ENCODE measurements at places on chromosomes 16 and 17. TPM values are rescaled to one million over a fixed set of nuclear protein-coding genes. Genes with fewer than 3 reads are reported as not detected.

GINS2 gene
- 0.33 TPM for total RNA-seq

NPIPA3 gene
- 0.62 TPM for total RNA-seq

TMEM235 gene
- total RNA-seq = not detected

KRT28 gene
- not detected for total RNA-seq

NACA2 gene
- not detected for total RNA-seq

GPR142 gene
- not detected for total RNA-seq

- no peak for DNase-seq
Observed at GRCh38 chr17:31328160-31328535, 6.7 kb upstream of the EVI2A start.

DNA sequence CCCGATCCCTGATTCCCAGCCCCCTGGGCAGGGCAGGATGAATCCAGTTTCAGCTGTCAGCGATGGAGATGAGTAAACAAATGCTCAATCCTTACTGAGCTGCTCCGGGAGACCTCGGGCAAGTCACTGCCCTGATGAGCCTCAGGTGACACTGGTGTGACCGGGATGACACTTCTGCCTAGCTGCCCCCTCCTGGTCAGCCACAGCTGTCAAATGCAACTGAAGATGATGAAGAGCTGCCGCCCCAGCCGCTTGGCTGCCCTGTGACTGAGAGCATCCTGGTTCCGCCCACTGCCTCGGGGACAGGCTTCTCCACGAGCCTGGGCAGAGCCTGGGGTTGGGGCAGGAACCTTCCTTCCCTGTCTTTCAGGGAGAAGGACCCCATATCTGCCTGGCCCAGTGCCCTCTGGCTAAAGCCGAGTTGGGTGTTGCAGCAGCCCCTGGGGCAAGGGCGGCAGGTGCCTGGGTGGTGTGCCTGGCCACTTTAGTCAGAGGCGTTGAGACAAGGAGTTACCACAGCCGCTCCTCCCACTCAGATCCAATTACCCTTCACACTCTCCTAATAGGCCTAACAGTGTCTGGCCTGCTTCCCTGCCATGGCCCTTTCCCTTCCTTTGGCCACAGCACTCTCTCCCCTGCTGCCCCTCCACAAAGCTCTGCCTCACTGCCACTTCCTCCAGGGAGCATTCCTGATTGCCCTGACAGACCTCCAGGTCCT lies 5.5 kb downstream of the CCL17 start:
- no peak for DNase-seq

DNA sequence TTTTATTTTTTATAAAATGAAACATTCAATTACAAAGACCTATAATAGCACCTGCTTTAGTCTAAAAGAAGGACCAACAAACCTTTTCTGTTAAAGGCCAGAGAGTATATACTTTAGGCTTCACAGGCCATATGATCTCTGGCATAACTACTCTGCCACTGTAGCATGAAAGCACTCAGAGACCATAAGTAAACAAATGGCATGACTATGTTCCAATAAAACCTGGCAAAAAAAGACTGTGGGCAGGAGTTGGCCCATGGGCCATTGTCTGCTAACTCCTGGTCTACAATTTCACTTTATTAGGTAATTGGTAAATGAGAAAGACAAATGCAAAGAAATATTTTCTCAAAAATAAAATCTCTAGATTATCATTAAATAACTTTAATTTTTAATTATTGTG lies 14.9 kb downstream of the CEP112 start:
- no peak for DNase-seq

GRCh38 chr17:43655693-43656255 lies 5.9 kb downstream of the MEOX1 start:
- no peak for DNase-seq

- DNase-seq = no peak
Observed at GRCh38 chr17:82007228-82007494, 15.5 kb downstream of the CENPX start.

DNA sequence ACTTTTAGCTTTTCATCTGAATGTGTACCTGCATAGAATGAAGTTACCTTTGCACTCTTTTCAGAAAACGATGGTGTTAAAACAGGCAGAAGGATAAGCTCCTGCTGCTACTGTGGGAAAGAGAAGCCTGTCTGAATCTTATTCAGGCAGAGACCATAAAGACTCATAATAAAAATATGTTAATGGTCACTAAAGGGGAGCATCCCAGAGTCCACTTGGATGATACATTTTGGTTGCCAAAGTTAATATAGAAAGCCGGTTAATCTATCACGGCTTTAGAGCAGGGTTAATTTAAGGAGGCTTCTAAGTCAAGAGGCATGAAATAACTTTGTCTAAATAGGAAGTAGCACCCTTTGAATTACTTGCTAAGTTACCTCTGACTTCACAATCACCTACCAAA lies 2.9 kb downstream of the MARCHF10 start:
- DNase-seq = no peak

DNA sequence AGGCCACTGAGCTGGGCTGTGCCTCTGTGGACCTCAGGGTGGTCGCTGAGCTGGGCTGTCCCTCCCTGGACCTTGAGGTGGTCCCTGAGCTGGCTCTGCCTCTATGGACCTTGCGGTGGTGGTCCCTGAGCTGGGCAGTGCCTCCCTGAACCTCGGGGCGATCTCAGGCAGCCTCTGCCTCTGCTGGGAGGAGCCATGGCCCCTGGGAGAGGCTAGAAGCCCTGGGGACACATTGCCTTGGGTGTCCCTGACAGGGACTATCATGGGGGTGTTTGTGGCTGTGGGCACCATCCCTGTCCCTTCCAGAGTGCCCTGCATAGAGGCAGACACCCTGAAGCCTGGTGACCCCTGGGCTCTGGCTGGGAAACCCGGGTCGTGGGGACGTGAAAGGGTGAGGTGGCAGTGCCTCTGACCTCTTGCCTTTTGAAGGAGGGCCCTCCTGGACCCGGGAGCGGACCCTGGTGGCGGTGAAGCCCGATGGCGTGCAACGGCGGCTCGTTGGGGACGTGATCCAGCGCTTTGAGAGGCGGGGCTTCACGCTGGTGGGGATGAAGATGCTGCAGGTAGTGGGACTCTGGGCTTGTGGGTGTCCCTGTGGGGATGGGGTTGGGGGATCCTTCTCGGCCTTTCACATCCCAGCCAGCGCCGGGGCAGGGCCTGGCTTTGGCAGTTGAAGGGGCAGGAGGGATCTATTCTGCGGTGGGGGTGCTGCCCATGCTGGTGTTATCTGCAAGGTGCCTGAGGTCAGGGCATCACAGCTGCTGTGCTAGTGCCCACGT lies 1.8 kb downstream of the NME4 start:
- peak; percentile 62 for DNase-seq

DNA sequence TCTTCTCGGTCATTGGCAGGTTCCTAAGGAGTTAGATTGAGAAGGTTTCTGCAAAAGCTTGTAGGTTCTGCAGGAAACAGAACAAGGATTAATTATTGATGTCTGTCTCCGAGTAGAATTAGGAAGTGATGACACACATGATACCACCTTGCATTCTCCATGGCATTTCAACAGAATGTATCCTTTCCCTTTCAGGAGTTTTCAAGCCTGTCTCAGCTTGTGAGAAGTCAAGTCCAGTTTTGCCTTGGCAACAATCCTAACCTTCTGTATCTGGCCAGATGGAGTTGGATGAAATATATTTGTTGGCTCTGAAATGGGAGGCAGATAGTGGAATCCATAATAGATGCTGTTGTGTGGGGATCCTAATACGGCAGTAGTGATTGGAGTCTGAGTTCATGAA lies 235.5 kb downstream of the SHISA9 start:
- DNase-seq = no peak

GRCh38 chr17:36975922-36976515 lies 27.3 kb downstream of the AATF start:
- DNase-seq = no peak

GRCh38 chr17:61237275-61237674 lies 162.4 kb upstream of the TBX2 start:
- no peak for DNase-seq

DNA sequence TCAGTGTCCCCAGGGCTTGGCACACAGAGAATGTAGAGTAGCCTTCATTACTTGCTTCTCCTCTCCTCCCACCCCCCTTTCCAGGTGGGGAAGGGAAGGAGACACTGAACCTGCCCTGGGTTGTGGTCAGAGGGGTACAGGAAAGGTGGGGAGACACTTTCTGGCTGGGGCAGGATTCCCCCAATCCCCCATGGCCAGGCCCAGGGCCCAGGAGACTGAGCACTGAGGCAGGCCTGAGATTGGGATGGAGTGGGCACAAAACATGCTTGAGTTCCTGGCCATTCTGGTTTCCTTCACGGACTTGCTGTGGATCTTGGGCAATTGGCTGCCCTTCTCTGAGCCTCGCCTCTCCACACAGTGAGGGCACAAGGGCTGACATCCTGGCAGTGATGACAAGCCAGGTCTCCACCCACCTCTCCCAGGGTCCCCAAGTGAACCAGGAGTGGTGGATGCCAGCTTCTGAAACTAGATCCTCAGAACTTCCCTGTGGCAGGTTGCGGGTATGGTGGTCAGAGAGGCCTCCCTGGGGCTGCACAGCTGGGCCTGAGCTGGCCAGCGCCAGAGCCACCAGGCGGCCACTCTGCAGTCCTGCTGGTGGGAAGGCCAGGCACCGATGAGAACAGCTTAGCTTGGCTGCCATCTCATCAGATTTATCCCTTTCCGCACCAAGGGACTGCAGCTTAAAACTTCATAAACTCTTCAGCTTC lies 9.3 kb downstream of the ZNF629 start:
- DNase-seq = no peak

GRCh38 chr17:4573669-4574068 lies 10.7 kb upstream of the SMTNL2 start:
- DNase-seq = peak; percentile 41

DNA sequence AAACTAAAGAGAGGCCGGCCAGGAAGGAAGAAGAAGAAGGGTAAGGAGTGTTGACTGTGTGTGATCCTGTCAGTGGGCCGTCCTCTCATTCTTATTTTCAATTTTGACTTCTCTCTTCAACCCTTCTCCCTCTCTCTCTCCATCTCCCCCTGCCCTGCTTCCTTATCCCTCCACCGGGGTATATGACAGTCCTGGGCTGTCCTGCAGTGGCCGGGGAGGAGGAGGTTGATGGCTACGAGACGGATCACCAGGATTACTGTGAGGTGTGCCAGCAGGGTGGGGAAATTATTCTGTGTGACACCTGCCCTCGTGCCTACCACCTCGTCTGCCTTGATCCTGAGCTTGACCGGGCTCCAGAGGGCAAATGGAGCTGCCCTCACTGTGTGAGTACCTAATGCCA lies 5.6 kb downstream of the CHD3 start:
- no peak for DNase-seq

DNA sequence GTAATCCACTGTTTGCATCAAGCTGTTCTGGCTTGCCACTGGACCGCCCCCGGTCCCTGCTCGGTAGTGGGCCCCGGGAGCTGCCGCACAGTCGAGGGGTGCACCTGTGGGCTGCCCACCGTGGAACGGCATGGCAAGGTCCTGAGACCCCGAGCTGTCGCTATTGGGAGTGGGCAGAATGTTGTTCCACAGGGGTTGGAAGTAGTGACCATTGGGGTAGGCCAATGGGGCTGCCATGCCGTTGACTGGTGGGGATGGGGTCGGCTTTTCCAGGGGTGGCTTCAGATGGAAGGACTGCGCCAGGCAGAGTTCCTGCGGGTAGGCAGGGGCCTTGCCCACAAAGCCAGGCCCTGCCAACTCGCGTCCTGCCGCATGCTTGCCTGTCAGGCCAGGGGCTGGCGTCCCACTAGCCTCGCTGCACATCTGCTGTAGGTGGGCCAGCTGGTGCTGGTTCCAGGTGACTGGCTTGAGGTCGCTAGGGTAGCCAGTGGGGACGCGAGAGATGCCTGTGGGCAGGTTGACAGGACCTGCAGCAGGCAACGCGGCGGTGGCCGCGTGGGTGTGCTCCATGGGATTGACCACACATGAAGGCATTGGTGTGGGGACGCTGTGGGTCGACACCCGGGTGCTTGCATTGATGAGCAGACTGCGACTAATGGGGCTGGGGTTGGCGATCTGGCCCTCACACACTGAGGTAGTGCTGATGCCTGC lies 14.8 kb downstream of the TRAF4 start:
- DNase-seq = no peak

DNA sequence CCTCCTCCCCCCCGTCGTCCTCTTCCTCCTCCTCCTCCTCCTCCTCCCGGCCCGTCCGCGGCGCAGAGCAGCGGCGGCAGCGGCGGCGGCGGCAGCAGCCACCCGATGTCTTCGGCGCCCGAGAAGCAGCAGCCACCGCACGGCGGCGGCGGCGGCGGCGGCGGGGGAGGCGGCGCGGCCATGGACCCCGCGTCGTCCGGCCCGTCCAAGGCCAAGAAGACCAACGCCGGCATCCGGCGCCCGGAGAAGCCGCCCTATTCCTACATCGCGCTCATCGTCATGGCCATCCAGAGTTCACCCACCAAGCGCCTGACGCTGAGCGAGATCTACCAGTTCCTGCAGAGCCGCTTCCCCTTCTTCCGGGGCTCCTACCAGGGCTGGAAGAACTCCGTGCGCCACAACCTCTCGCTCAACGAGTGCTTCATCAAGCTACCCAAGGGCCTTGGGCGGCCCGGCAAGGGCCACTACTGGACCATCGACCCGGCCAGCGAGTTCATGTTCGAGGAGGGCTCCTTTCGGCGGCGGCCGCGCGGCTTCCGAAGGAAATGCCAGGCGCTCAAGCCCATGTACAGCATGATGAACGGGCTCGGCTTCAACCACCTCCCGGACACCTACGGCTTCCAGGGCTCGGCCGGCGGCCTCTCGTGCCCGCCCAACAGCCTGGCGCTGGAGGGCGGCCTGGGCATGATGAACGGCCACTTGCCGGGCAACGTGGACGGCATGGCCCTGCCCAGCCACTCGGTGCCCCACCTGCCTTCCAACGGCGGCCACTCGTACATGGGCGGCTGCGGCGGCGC lies at the start of gene FOXF1:
Gene FOXF1 (plus strand): TSS at position 63 of the 797 bp plus-strand sequence. CDS start 43 bp downstream, at position 106.
- no peak for DNase-seq

- peak; percentile 49 for DNase-seq
Observed at GRCh38 chr17:1961189-1961588, 63.9 kb downstream of the RTN4RL1 start.

GRCh38 chr17:75553295-75554110 lies 28.0 kb downstream of the LLGL2 start:
- DNase-seq = no peak

- no peak for DNase-seq
Observed at GRCh38 chr17:37026531-37026869, 77.7 kb downstream of the AATF start.

DNA sequence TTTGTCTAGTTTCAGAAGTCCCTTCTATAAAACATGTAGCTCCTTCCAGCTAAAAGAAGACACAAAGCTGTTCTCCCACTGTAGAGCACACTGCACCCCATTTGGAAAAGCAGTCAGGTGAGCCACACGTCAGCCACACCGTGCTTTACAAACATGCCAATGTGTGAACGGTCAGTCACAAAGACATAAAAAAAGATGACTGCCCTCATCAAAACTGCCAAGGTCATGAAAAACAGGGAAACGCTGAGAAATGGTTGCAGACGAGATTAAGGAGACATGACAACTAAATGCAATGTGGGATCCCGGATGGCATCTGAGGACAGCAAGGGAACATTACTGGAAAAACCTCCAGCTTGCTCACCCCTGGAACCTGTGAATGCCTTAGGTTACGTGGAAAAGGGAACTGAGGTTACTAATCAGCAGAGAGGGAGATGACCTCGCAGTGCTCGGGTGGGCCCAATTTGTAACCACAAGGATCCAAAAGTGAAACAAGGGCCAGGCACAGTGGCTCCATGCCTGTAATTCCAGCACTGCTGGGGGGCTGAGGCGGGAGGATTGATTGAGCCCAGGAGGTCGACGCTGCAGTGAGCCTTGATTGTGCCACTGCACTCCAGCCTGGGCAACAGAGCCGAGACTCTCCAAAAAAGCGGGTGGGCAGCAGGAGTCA lies 8.1 kb downstream of the ANKRD11 start:
- DNase-seq = no peak

- DNase-seq = no peak
Observed at GRCh38 chr17:7732981-7733539, 15.5 kb downstream of the DNAH2 start.

- DNase-seq = no peak
Observed at GRCh38 chr17:67647482-67647881, 70.3 kb upstream of the NOL11 start.

Data from right cardiac atrium (tissue), 5 donors.